Fibroblast of villous mesenchyme (primary cell): ENCODE measurements at places on chromosomes 2 and 18.

- DNase-seq: no peak
Observed at GRCh38 chr2:223383315-223383714, 218.8 kb downstream of the SCG2 start.

- DNase-seq: no peak
Observed at GRCh38 chr2:94982675-94983074, 42.8 kb upstream of the MAL start.

- no peak for DNase-seq
Observed at GRCh38 chr2:29351916-29352591, 236.8 kb downstream of the CLIP4 start.

DNA sequence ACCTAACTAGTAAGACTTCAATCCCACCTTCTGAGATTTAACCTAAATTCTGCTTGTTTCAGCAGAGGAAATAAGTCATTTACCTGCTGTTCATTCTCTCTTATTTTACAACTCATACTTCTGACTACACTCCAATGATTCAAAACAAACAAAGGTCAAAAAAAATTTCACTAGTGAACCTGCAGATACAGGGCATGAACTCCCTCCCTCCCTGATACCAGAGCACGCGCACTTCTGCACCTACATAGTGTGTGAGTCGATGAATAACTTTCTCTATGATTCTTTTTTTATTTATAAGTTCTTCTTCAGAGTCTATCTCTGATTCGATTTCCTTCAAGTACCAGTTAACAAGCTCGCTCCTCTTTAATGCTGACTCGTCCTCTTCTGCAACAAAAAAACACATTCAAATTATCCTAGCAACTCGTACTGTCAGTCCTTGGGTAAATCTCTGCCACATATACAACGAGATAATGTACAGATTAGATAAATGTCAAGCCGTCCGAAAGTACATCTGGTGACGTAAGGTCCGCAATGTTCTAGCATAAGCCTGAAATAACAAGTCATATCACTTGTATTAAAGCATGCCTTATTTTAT lies 7.4 kb upstream of the LCT start:
- DNase-seq: peak; percentile 53

GRCh38 chr18:48948112-48949049 lies 2.4 kb downstream of the SMAD7 start:
- peak; percentile 87 for DNase-seq
